ENCODE measurements at places on chromosomes 7 and 10. TPM values are rescaled to one million over a fixed set of nuclear protein-coding genes. Genes with fewer than 3 reads are reported as not detected.

Gene TCERG1L
- not detected for total RNA-seq

Gene SLC29A3
- 25.1 TPM for total RNA-seq

Gene PSTK
- total RNA-seq, result 3.7 TPM

Gene LIPJ
- not detected for total RNA-seq

Gene CALML5
- total RNA-seq, result not detected

Gene NEUROG3
- total RNA-seq, result not detected

Gene HMX2
- total RNA-seq, result 0.10 TPM

Gene PKD2L1
- total RNA-seq, result 0.05 TPM

Gene GIMAP4
- not detected for total RNA-seq

Gene ERV3-1
- 3.8 TPM for total RNA-seq

Gene WNT16
- total RNA-seq, result 1.2 TPM

Gene H2BK1
- not detected for total RNA-seq

Gene REEP3
- total RNA-seq, result 17.8 TPM

Gene HTRA1
- 52.0 TPM for total RNA-seq

Gene IL6
- 0.90 TPM for total RNA-seq
